ENCODE measurements at places on chromosomes 12 and 14.

DNA sequence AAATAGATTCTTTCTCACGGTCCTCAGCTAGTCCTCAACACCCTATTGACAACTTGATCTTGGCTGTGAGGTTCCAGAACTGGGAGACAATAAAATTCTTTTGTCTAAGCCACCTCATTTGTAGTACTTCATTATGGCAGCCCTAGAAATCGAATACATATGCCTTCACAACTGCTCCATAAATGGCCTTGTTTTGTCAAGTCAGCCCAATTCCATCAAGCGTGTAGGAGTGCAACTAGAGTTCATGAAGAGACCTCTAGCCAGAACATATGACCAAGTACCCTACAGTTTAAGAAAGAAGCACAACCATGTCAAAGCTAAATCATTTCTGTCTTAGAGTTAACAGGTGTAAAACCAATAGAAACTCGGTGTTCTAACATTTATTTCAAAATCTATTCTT is 45.0 kb upstream of the PLEKHA5 start:
- ATAC-seq = no peak

DNA sequence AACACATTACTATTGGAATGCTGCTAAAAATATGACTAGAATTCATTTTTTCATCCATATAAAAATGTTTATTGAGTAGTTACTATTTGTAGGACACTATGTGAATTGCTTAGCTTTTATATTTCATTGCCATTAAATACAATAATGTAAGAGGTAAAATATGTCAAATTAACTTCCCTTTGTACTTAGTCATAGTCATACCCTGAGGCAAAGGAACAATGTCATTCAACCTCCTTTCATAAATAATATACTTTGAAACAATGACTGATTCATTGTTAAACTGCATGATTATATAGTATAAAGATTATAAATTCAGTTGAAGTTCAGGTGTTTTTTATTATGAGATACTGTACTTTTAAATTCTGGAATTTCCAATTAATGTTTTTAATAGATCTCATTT is 105.2 kb downstream of the GARIN6 start:
- no peak for ATAC-seq

- ATAC-seq = no peak
Observed at GRCh38 chr12:105672121-105672975, 341.9 kb downstream of the C12orf75 start.

- ATAC-seq = no peak
Observed at GRCh38 chr12:26823390-26823789, 9.6 kb downstream of the ITPR2 start.

GRCh38 chr14:104299993-104300761 is 161.8 kb downstream of the KIF26A start:
- ATAC-seq = no peak

DNA sequence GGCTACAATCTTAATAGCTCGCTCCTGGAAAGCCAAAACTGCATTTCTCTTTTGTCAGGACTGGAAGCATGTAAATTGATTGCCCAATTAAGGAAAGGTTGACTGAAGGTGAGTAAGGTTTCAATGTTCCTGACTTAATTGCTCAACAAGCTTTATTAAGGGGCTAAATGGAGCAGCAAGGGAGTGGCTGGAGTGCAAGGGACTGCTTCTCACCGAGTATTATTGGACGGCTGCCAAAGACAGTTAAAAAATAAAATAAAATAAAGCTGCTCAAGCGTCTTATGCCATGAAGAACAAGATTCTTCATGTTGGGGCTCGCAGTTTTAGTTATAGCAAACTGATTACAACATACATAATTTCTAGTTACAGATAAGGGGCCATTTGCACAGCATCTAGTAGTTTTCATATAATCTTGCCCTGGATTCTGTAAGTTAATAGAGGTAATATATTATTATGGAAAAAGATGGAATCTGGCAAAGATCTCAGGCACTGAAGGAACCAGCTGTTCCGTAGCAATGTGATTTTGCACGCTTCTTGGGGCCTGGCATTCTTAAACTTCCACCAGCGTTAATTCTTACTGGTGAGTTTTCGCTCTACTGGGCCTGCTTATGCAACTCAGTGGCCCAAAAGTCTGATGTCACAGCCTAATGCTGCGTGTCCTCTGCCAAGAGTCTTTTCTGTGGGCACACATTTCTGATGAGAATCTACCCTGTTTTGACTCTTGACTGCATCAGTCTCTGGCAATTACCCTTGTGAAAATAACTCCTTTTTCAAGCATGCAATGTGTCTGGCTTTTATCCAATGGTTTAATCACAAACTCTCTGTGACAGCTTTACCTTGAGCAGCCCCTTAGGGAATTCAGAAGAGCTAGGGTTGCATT is 108.5 kb downstream of the SLC38A1 start:
- ATAC-seq = no peak

- no peak for ATAC-seq
Observed at GRCh38 chr12:26148291-26148690, 23.5 kb upstream of the BHLHE41 start.

DNA sequence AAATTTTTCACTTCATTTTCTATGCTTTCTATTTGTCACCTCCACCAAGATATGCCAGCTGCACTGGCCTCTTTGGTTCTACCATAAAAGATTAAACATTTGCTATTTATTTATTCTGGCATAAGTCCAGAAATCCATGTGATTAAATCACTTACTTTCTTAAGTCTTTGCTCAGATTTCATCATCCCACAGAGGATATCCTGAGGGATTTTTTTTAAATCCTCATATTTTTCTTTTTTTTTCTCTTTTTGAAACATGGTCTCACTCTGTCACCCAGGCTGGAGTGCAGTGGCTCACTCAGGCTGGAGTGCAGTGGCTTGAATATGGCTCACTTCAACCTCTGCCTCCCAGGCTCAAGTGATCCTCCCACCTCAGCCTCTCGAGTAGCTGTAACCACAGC is 645.4 kb upstream of the ATXN7L3B start:
- ATAC-seq = no peak

- ATAC-seq = no peak
Observed at GRCh38 chr12:2475984-2476383, 318.8 kb upstream of the FKBP4 start.

- no peak for ATAC-seq
Observed at GRCh38 chr12:90543374-90543773, 411.6 kb downstream of the CCER1 start.

- no peak for ATAC-seq
Observed at GRCh38 chr12:127297327-127297726, 969.6 kb upstream of the TMEM132C start.

- ATAC-seq = no peak
Observed at GRCh38 chr14:99681832-99682148, 2.3 kb upstream of the CYP46A1 start.

GRCh38 chr12:43370263-43370662 is 181.7 kb downstream of the ADAMTS20 start:
- no peak for ATAC-seq

GRCh38 chr14:75069121-75069810 is at the start of gene ZC2HC1C:
Gene ZC2HC1C (plus strand): TSS chr14:75069641. CDS start chr14:75070574, 933 bp downstream.
- ATAC-seq = peak; percentile 82

- no peak for ATAC-seq
Observed at GRCh38 chr14:59161561-59162175, 26.8 kb upstream of the DAAM1 start.

DNA sequence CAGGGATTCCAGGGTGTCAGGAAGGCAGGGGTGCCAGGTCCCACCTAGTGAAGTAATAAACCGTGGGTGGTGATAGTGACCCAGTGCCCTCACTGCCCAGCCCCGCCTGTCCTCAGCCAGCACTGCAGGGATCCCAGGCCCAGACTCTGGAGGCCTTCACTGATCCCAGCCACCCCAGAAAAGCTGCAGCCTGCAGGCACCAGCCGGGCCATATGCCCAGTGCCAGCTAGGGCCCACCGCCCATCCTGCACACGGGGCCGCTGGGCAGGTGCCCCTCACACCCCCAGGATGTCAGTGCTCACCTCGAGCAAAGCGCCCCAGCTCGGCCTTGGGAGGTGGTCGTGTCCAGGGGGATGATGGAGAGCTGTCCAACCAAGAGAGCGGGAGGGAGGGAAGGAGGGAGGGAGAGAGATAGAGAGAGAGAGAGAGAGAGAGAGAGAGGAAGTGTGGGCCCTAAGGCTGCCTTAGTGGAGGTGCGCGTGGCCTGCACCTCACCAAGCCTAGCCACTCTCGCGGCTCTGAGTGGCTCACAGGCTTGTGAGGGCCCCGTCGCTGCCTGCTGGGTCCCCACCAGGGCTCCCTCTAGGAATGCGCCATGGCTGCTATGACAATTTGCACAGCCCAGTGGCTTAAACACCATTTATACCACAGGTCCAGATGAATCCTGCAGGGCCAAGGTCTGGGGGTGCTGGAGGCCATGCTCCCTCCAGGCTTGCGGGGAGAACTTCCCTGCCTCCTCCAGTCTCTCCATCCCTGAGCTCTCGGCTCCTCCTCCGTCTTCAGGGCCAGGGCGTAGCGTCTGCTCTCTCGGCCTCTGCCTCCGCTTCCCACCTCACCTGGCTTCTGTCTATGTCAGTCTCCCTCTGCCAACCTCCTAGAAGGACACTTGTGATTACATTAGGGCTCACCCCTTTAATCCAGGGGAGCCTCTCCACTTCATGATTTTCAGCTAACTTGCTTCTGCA is 401.0 kb downstream of the TMEM121 start:
- ATAC-seq = no peak

DNA sequence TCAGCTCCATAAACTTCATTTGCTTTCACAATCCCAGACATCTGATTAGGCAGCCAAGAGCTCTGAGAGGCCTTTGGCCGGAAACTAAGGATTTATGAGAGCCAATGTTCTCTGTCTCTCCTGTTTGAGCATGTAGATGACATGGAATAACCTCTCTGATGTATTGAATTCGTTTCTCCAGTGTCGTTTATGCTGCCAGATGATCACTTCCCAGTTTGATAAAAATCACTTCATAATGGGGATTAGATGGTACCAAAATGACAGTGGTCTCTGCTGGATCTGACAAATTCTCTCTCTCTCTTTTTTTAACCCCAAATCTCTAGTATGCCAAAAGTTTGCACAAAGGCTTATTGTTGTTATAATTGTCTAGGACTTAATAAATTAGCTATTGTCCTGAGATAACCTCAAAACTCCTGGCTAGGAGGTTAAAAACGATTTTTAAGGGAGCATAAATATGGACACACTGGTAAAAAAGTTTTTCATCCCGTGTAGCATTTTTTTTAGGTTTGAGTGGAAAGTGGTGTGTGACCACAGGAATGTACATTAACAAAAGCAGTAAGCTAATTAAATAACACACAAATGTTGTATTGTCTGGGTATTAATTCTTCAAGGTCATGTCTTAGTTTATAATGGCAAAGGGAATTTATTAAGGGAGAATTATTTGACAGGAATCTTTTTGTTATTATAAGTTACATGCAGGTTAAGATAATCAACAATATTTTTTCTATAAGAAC is 82.6 kb upstream of the USP44 start:
- ATAC-seq = no peak

GRCh38 chr12:47837190-47838171 is 17.8 kb upstream of the HDAC7 start:
- ATAC-seq = no peak

- no peak for ATAC-seq
Observed at GRCh38 chr12:69719336-69720316, 19.0 kb upstream of the RAB3IP start.

GRCh38 chr12:92899386-92900001 is 29.6 kb downstream of the EEA1 start:
- ATAC-seq = no peak

- no peak for ATAC-seq
Observed at GRCh38 chr12:54460317-54460923, 13.0 kb downstream of the GTSF1 start.

GRCh38 chr12:123033392-123034021 is 53.0 kb downstream of the ARL6IP4 start:
- ATAC-seq = no peak

GRCh38 chr12:117484901-117485300 is 123.5 kb upstream of the NOS1 start:
- no peak for ATAC-seq

GRCh38 chr14:85487215-85487614 is 42.7 kb upstream of the FLRT2 start:
- no peak for ATAC-seq

GRCh38 chr12:75479963-75480461 is 543 bp upstream of the GLIPR1 start:
- ATAC-seq = peak; percentile 21

DNA sequence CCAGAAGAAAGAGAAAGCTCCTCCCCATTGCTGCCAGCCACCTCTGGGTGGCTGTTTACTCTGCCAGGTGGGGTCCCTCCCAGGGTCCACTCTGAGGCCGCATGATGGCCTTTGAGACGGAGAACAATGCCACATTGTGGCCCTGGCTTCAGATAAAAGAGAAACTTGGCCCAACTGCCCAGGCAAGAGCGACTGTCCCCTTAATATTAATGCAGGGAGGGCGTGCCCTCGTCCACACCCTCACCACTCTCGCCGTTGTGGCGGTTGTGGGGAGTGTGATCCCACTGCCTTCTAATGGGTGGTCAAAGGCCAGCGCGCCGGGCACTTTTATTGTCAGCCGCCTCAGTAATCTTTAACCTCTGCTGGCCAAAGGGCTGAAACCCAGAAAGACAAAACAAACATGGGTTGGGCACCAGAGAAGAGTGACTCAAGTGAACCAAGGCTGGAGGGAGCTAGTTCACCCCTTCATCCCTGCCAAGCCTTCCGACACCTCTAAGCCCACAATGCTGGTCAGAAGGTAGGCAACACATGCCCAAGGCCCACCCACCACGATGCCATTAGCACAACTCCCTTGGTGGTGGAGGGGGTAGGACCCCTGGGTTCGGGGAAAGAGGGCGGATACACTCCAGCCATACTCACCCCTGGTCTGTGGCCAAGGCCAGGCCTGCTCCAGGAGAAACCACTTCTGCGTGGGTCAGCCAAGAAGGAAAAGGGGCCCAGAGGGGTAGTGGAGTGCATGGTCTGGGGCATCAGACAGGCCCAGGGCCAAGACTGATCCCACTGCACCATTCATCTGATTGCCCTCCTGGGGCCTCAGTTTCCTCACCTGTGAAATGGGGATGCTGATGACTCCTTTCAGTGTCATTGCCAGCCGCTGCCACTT is 44.5 kb upstream of the BCL11B start:
- no peak for ATAC-seq

- no peak for ATAC-seq
Observed at GRCh38 chr14:105601360-105602242, 75.2 kb downstream of the TMEM121 start.

GRCh38 chr12:18939051-18939450 is 190.5 kb upstream of the PLEKHA5 start:
- ATAC-seq = no peak

DNA sequence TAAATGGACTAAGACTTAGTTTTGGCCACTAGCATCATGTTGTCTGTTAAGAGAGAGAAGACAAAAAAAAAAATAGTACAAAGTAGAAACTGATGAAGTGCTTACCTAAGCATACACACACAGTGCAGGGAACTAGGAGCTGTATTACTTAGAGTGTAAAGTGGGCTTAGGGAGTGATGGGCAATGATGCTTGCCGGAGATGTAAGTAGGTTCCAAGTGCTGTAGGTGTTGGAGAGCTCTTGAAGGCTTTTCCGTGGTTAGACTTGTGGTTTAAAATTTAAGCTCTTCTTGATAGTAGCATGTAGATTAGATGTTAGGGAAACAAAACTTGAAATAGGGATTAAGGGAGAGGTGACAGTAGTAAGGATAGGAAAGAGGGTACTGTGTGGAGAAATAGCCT is 34.7 kb downstream of the MIA2 start:
- ATAC-seq = no peak
